ENCODE measurements at places on chromosomes 12 and 14.

DNA sequence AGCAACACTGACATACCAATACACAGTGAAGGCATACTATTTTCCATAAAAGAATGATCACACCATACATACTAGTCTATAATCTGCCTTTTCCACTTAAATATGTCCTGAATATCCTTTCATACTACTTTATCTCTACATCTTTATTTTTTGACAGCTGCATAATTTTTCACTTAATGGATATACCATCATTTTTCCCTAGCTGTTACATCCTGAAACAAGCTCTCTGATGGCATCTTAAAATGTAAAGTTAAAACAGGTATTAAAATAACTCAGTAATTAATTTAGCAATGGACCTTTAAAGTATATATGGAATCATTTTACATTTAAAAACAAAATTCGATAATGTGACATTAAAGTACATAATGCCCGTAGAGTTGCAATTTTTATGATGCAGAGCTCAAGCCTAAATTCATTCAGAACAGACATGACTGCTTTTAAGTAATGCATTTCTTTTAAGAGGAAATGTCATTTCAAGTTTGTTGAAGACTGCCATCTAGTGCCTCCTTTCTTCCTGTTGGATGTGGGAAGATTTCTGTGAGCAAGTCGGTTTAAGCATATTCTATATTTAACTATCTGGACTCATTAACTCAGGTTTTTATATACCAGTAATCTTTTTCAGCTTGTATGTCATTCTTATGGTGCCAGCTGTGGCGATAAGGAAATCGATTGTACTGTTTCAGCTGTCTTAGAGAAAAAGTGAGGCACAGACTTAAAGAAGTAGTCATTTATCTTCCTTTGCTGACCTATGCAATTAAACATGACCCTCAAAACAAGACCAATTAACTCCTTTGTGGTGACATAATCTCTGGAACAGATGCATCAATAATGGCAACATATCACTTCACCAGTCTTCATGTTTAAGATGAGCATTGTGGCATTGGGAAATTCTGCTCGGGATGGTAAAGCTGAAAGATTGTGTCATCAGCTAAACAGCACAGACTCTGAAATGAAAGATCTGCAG, 20.3 kb downstream of the PRICKLE1 start:
- DNase-seq: no peak

DNA sequence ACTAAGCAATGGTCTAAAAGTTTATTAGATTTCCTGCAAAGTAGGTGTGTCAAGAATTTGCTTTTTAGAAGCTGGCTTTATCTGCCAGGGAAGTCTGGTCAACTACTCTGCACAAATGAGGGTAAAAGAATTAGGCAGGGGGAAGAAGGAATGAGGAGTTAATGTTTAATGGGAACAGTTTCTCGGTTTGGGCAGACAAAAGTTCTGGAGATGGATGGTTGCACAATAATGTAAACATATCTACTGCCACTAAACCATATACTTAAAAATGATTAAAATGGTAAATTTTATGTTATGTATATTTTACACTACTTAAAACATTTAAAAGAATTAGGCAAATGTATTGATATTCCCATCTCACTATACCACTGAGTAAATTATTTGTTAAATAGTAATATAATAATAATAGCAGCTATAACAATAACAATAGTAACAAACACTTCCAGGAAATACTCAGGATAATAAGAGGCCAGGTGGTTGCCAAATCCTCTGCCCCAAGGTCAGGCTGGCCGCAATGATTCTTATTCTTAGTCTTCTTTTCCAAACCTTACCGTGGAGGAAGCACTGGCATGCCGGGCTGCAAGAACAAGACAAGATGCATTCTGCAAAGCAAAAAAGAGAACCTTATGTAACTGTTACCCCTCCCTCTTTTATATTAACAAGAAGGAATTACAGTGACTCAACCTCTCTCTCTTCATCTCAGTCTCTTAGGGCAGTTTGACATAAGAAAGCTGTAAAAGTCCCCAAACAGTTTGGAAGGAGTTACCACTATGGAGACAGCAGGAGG, 13.9 kb downstream of the CS start:
- no peak for DNase-seq

DNA sequence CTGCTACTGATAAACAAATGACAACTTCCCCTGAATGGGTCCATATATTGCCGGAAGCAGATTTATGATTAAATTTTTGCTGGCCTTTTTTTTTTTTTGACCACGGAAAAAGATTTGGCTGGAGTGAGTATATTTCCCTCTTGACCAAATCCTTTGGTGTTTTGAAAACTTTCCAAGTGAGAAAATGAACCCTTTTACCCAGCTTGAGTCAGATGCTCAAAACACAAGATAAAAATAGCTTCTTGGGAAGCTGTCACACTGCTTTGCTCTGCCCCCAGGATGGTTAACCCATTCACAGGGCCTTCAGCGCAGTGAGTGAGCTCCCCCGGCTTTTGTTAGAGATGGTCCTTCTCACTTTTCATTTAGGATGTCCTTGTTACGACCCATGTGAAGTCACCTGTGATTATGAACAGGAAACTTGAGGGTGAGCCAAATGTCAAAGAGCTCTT, 224.3 kb downstream of the PELI2 start:
- no peak for DNase-seq

DNA sequence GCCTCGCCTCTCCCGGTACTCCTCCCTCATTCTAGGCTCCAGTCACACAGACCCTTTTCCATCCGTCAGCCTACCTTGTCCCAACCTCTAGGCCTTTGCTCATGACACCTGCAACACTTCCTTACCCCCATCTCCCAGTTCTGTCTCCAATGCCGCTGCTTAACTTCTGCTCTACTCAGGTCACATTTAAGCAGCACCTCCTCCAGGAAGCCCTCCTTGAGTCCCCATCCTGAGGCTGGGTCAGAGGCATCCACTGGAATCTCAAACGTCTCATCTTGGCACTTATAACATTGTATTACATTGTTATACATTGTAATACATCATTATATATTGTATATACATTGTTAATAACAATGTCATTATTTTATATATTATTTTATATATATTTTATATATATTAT, 32.8 kb downstream of the RASAL1 start:
- DNase-seq: no peak

GRCh38 chr12:126506426-126507182, 1441.4 kb downstream of the AACS start:
- DNase-seq: no peak

DNA sequence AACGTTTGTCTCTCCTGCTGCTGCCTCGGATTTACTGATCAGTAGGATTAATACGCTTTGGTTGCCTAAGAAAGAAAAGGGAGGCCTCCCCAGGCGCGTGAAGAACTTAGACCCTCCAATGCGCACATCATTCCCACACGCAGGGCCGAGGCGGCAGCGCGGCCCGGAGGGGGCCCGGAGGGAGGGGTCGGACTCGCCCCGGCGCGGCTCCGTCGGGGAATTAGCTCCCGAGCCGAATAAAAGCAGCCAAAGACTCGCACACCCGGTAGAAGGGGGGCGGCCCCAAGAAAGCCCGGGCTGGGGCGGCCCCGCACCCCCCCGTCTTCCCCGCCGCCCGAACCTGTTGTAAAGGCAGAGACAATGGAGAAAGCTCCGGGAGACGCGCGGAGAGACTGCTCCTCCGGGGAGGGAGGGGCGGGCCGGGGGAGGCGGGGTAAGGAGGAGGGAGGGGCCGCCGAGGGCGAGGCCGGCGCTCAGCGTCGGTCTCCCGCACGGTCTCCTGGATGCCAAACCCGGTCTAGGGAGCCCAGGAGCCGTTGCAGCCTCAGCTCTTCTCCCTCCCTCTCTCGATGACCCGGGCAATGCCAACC, at the start of gene NELL2:
Gene NELL2 (minus strand): TSS at position 362 of the 590 bp plus-strand sequence. CDS start 446 bp downstream, outside the sequence.
- DNase-seq: peak; percentile 51

DNA sequence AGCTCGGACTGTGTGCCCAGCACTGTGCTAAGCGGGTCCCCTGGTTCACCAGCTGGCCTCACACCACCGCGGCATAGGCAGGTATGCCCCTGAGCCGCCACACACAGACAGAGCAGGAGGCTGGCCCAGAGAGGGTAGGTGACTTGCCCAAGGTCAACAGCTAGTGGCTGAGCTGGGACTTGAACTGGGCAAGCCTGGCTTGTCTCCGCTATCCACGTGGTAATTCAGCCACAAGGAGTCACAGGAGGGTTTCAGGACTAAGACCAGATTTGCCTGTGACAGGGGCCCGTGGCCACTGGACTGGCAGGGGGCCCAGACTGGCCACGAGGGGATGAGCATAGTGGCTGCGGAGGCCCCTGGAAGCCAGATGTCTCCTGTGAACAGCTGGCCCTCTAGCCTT, 47.7 kb downstream of the NCOR2 start:
- no peak for DNase-seq

DNA sequence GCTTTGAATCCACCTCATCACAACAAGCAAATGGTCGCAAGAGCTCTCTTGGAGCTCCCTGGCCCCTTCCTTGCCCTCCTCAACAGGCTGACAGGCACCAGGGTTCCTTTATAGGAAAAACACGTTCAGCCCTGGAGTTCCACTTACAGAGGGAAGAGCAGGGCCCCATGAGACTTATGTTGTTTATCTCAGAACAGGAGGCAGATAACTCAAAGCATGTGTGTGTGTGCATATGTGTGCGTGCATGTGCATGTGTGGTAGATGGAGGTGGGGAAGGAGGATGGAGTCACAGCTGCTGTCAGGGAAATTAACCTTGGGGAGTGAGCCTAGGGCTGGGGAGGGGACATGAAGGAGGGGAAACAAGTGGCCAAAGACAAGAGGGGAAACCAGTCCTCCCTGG, 138.1 kb downstream of the DPF3 start:
- DNase-seq: no peak

GRCh38 chr14:36513451-36514277, 6.4 kb downstream of the NKX2-1 start:
- DNase-seq: no peak

- no peak for DNase-seq
Observed at GRCh38 chr12:72286526-72286925, 14.4 kb downstream of the TRHDE start.

GRCh38 chr14:53619691-53620231, 336.9 kb downstream of the BMP4 start:
- no peak for DNase-seq

- no peak for DNase-seq
Observed at GRCh38 chr12:108811411-108812180, 45.8 kb downstream of the SSH1 start.

DNA sequence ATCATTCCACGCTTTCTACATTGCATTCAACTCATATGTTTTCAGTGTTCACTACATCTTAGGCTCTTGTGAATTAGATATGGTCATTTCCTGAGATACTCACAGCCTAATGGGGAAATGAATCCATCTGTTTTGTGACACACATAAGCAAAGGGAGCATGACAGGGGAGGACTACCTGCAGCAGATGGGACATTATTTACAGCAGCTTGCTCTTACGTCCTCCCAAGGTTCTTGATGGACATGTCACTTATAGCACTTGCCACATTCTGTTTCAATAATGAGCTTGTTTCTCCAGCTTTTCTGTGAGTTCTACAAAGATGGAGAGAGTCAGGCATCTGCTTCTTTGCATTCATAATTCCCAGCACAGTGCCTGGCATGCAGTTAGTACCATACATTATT, 1509.6 kb upstream of the TMEM132C start:
- DNase-seq: no peak

Measured in effector CD4-positive, alpha-beta T cell (primary cell).